ENCODE measurements at places on chromosomes 2 and 18.

DNA sequence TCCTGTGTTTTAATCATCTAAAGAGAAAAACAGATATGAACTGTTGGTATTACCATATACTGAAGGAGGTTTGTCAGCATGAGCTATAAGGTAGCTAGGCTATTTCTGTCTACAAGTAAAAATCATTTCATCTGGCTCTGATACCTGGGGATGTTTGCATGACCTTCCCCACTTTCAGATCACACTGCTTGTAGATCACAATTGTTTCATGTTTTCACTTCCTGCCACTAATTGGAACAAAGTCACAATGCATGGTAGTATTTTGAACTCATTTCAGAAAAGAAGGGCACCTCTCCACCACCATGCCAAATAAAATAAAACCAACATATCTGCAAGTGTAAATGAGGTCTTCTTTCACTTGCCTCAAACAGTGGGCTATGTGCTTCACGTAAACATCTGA lies 37.8 kb downstream of the NYAP2 start:
- no peak for DNase-seq

DNA sequence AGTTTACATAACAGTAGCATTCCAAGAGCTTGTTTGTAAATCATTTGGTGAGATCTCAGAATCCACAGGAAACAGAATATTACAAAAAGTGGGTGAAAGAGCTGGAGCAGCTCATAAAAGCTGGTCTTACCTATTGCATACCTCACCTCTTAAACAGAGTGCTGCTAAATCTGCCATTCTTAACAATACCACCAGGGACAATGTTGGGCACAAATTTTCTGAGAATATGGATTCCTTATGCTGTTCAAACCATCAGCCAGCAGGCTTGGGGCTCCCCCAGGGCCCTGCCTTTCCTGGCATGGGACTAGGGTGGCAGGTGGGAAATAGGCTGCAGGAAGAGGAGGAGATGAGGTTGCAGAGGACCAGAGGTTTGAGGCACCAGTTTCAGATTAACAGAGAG lies 55.6 kb downstream of the TGFA start:
- peak; percentile 4 for DNase-seq

DNA sequence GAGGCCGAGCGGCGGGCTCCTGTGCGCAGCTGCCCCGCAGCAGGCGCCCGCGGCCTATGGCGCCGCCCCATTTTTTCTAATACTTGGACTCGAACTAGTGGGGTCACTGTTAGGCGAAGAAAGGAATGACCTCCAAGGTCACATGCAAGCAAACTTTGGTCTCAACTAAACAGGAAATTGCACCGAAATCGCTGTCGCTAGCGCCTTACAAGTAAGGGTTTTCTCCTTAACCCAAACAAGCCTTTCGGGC lies 339 bp downstream of the ACAA2 start:
- DNase-seq: peak; percentile 49

GRCh38 chr2:11598228-11598731 lies 64.4 kb downstream of the GREB1 start:
- DNase-seq: no peak

- DNase-seq: no peak
Measured at GRCh38 chr18:71887509-71887908, 656.6 kb downstream of the CBLN2 start.

GRCh38 chr2:44807201-44808025 lies 134.1 kb upstream of the SIX3 start:
- no peak for DNase-seq

DNA sequence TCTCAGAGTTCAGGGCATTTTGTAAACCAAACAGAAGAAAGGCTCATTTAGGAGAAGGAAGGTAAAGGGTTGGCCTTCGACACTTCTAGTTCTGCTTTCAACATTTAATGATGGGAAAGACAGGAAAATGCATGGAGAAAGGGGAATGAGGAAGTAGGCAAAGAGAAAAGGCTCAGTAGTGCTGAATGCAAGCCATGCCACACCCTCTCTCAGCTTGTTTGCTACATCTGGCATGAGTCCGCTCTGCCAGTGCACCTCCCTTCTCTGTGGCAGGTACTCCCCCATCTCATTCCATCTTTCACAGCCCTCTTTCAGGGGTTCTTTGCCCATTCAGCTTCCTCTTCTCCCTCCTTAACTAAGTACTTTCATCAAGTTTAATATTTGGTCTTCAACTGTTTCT lies 120.9 kb upstream of the ITGB6 start:
- no peak for DNase-seq

- no peak for DNase-seq
Measured at GRCh38 chr2:63121055-63121834, 70.6 kb downstream of the OTX1 start.

- no peak for DNase-seq
Measured at GRCh38 chr2:63257473-63257872, 206.8 kb downstream of the OTX1 start.

GRCh38 chr18:37545461-37546271 lies 19.9 kb downstream of the CELF4 start:
- DNase-seq: no peak

DNA sequence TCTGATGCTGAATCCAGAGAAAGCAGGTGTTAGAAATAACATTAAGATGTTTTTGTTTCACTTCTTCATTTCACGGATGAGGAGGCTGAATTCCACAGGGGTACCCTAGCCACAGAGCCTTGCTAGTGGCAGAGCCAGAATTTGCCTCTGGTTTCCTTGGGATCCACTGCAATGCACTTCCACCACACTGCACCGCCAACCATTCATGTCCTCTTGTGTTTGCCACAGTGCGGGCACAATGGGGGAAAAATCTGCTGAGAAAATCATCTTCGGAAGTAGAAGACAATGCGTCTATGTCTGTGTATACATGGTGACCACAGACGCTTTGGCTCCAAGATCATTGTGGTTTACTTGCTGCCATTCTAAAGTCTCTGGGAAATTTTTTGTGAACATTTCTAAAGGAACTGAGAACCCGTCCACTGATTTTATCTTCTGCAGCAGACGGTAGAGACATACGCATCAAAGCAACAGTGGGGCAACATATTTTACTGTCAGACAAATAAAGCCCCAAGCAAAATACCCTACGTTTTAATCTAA lies 14.9 kb downstream of the ICOS start:
- peak; percentile 7 for DNase-seq

- no peak for DNase-seq
Measured at GRCh38 chr2:141526760-141527159, 604.1 kb downstream of the LRP1B start.

DNA sequence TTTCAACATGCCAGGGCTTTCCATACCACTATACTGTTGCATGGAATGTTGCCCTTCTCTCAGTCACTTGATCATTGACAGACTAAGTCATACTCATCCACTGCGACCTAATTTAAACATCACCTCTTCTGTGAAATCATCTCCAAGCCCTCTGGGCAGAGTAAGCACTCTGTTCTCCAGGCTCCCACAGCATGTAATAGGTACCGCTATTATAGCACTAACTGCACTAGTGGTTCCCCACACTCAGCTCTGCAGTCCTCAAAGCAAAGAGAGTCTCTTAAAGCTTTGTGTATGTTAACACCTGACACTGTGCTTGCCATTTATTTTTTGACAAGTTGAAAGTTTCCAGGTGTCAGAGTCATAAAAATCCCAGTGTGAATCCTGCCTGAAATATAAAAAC lies 947.2 kb downstream of the ERBB4 start:
- DNase-seq: no peak

DNA sequence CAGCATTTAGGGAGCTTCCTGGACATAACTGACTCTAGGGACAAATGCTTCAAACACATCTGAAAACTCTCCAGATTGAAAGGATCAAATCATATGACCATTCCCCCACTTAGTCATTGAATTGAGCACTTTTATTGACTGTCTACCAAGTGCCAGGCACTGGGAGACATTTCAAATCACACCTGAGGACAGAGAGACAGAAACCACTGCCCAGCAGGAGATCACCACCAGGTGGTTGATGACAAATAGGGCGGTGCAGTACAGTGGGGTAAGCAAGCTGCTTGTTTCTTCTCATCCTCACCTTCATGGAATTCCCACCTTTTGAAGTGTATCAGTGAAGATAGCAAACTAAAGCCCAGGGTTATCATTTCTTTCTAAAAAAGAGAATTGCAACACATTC lies 19.0 kb upstream of the CXCR4 start:
- peak; percentile 66 for DNase-seq

DNA sequence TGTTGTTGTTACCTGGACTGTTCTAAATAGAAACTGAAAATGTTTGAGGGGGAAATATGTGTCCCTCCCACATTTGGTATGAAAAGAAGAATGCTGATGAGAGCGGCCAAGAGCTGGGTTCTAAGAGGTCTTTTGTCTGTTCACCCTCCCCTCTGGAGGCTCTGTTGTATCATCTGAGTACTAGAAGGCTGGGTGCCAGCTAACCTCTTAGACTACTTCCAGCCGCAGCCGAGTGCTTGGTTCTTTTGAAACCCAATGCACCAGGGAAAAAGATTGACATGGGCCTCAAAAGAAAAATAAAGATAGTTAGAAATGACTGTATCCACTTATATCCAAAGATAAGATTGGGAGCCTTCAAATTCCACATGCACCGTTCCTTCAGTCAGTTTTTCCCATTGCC lies 255.9 kb downstream of the TXNL1 start:
- DNase-seq: no peak

- no peak for DNase-seq
Measured at GRCh38 chr2:107107351-107107750, 221.4 kb upstream of the ST6GAL2 start.

DNA sequence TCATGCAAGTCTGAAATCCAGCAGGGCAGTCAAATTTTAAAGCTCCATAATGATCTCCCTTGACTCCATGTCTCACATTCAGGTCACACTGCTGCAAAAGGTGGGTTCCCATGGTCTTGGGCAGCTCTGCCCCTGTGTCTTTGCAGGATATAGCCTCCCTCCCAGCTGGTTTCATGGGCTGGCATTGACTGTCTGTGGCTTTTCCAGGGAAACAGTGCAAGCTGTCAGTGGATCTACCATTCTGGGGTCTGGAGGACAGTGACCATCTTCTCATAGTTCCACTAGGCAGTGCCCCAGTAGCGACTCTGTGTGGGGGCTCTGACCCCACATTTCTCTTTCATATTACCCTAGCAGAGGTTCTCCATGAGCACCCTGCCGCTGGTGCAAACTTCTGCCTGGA lies 220.6 kb upstream of the COPS8 start:
- DNase-seq: no peak

DNA sequence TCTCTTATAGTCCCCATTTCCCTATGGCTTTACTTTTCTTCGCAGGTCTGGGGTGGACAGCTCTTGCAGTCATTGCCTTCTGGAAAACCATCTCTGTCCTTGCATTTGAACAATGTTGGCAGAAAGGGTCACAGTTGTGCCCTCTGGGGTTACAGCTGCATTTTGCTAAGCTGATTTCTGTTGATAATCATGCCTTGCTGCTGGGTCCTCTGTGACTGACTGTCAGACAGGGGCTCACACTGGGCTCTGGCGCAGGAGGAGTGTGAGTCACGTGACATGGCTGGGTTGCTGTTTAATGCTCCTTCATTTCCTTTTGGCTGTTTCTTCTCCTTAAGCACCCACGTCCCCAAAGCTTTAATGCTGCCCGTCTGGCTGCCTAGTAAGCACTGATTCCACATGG lies 196.6 kb upstream of the LHCGR start:
- no peak for DNase-seq

All from OCI-LY7 (cell line).